ENCODE measurements at places on chromosomes 11 and 22.

- no peak for DNase-seq
Measured at GRCh38 chr11:31645747-31646146, 136.2 kb downstream of the ELP4 start.

- DNase-seq: no peak
Measured at GRCh38 chr11:94675813-94676212, 92.3 kb upstream of the AMOTL1 start.

DNA sequence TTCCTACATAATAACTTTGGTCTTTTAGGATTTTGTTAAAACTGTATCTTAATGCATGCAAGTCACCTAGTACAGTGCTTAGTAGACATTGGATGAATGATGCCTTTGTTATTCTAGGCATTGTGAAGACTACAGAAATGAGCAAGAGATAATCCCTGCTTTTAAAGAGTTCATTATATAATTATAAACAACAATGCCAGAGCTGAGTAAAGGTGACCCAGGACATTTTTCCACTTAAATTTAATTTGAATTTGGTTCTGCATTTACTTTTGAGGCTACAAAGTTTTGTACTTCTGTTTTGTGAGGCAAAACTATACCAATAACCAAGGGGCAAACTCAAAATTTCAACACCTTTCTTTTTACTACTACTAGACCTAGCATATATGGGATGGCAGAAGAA, 182.0 kb upstream of the SESN3 start:
- no peak for DNase-seq

- no peak for DNase-seq
Measured at GRCh38 chr22:46193898-46194310, 43.6 kb downstream of the PPARA start.

GRCh38 chr22:21714059-21714770, 21.4 kb downstream of the YPEL1 start:
- DNase-seq: no peak

DNA sequence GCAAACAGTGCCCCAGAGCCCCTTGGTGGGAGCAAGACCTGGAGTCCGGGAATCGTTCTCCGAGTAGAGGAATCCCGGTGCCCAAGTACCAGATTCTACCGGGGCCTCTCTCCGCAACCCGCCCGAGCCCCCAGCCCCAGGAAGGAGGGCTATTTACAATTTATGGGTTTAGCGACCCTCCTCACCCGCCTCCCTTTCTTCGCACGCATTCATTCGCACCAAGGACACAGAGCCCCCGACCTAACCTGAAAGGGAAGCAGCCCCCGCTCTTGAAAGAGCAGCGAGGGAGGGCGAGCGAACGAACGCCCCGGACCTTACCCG, 628 bp downstream of the LRP4 start:
- DNase-seq: no peak

- DNase-seq: no peak
Measured at GRCh38 chr11:132809070-132809469, 723.2 kb downstream of the OPCML start.

DNA sequence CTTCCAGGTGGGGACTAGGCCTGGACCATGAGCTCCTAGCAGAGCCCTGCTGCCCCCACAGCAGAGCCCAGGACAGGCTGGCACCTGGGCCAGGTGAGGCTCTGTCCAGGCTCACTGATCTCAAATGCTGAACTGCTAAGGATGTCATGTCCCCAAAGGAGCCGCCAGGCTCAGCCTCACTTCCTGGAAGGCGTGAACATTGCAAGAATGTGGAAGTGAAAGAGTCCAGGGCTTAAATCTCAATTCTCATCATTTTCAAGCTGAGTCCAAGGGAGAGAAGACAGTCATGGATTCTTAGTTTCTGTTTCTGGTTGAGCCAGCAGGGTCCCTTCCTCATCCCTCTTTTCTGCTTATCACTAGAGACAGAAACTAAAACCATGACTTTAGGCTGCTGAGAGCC, 5.0 kb downstream of the ASCL2 start:
- no peak for DNase-seq

All from NCI-H187 treated with DMSO at 0.1 percent for 48 hours (cell line).